ENCODE measurements at places on chromosomes 1 and 21.

DNA sequence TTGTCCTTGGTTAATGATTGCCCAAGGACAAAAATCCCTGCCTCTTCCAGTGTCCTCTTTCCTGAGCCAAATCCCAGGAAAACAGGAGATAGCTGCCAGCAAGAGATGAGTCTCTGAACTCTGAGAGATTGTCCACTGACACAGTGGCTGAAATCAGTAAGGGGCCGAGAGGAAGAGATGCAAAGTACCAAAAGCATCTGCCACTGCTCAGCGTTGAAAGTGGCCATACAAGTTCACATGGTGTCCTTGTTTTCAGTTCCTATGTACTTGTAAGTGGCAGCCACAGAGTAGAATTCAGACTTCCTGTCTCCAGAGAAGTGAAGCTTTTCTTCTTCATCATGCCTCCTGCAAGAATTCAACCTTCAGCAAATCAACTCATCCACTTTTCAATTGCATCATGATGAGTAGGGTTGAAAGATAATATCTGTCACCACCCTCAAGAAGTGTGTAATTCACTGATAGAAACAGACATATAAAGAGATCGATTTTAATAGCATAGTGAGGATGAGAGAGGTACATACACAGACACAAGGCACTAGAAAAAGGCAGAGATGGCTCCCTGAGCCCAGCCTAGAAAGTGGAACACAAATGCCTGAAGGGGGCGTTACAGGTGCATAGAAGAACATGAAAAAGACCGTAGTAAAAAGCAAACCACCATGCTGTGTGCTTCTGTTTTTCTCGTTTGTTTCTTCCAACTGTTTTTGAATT lies 185.8 kb downstream of the MRPL39 start:
- peak; percentile 16 for DNase-seq

DNA sequence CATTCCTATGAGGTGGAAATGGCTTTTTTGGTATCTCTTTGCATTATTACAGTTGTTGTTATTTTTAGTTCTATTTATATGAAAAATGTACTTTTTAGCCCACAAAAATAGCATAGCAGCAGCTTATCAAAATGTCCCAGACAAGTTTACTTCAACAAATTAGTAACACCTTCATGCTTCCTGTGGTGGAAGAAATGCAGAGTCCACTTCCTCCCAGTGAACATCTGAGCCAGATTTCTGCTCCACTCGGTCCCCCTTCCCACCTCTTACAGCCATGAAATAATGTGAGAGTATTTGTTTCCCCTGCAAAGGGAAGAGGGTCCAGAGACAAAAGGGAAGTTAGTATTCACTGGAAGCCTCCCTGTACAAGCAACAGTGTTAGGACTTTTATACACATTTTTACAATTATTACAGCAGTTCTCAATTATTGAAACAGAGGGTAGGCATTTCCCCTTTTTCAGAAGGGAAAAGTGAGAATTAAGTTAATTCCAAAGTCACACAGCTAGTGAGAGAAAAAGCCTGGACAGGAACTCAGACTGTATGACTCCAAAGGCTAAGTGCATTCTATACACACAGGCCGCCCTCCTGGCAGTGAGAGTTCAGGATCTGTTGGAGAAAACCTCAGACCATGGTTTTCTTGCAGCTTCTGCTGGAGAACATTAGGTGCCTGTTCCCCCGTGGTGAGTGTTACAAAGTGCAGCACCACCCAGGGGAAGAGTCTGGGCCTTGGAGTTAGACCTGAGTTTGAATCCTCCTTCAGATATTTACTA lies 126.5 kb downstream of the PBX1 start:
- DNase-seq: no peak

DNA sequence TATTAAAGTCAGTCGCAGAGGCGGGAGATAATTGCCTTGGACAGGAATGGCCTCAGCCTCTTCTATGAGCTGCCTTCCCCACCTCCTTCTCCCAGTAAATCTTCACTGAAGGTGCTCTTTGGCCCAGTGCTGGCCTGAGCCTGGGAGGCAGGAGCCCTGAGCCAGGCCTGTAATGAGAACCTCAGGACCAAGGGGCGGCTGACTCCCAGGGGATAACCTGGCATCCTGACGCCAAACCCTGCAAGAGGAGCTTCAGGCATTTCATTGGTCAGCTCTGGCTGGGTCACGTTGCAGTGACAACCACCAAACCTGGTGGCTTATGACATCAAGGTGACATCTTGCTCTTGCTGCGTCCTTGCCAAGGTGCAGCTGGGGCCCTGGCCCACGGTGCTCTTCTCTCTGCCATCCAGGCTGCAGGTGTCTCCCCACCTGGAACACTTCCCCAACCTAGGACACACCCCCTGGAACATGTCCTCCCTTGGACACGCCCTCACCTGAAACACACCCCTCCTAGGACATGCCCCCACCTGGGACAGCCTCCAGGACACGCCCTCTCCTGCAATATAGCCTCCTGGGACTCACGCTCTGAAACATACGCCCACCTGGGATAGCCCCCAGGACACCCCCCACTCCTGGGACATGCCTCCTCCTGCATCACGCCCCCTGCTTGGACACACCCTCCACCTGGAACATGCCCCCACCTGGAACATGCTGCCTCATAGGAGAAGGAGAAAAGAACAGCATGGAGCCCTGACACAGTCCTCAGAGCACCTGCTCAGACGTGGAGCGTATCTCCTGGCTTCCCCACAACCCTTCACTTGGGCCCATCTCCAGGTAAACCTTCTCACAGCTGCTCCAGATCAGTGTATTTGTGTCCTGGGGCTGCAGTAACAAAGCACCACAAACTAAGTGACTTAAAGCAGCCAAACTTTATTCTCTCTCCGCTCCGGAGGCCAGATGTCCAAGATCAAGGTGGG lies 333.6 kb downstream of the NPHP4 start:
- no peak for DNase-seq

- peak; percentile 30 for DNase-seq
Observed at GRCh38 chr1:72278461-72278860, 3.9 kb downstream of the NEGR1 start.

- peak; percentile 31 for DNase-seq
Observed at GRCh38 chr1:236394879-236395229, 768 bp downstream of the EDARADD start.

DNA sequence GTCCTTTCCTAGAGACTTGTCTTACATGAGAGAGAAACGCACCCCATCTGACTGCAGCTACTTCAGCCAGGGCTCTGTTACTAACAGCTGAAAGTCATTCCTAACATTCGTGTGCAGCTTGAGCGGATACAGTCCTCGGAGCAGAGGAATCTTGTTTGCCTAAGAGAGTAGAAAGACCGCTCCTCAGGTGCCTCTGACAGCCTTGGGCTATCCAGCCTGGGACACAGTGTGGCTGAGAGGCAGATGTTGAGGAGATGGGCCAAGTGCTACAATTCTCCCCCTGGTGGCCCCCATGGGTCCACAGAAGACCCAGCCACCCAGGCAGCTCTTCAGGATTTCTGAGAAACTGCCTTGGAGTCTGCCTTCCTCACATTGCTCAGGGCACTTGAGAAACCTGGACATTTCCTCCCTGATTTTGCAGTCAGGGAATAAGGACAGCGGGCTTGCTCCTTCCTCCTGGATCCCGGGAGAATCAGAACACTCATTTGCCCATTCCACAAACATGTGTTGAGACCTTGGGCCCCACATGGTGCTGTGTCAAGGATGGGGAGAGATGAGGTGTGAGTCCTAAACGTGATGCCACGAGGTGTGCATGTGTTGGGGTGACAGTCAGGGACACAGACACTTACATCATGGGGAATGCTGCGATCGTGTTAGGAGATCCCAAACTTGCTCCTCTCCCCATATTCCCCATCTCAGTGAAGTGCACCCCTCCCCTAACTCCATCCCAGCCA lies 13.1 kb downstream of the TRIM62 start:
- DNase-seq: no peak

- peak; percentile 64 for DNase-seq
Observed at GRCh38 chr1:26081267-26082019, 14.0 kb upstream of the TRIM63 start.

Measured in RPMI7951 (cell line).